ENCODE measurements at places on chromosomes 7 and 10. TPM values are rescaled to one million over a fixed set of nuclear protein-coding genes. Genes with fewer than 3 reads are reported as not detected.

DNA sequence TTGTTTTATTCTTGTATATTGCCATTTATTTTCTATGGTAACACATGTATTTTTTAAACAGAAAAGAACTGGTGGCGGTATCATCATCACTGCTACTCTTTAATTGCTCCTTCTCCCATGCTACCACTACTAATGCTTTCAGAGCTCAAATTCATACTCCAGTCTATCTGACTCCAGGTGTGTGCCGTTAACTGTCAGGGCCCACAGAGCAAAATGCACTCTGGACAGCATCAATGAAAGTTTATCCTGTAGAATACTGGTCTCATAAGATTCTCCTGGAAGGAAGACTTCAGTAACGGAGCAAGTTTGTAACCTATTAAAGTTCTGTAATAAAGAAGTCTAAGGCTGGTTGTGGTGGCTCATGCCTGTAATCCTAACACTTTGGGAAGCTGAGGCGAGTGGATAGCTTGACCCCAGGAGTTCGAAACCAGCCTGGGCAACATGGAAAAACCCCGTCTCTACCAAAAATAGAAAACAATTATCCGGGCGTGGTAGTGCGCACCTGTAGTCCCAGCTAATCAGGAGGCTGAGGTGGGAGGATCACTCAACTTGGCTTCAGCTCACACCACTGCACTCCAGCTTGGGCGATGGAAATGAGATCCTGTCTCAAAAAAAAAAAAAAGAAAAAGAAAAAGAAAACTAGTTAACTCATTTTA, 18.4 kb downstream of the ZNRF2 start:
- no peak for DNase-seq

GRCh38 chr7:100539436-100540006, 518 bp downstream of the AGFG2 start:
- DNase-seq: peak; percentile 22

- DNase-seq: no peak
Measured at GRCh38 chr10:30974773-30975415, 56.8 kb downstream of the ZNF438 start.

DNA sequence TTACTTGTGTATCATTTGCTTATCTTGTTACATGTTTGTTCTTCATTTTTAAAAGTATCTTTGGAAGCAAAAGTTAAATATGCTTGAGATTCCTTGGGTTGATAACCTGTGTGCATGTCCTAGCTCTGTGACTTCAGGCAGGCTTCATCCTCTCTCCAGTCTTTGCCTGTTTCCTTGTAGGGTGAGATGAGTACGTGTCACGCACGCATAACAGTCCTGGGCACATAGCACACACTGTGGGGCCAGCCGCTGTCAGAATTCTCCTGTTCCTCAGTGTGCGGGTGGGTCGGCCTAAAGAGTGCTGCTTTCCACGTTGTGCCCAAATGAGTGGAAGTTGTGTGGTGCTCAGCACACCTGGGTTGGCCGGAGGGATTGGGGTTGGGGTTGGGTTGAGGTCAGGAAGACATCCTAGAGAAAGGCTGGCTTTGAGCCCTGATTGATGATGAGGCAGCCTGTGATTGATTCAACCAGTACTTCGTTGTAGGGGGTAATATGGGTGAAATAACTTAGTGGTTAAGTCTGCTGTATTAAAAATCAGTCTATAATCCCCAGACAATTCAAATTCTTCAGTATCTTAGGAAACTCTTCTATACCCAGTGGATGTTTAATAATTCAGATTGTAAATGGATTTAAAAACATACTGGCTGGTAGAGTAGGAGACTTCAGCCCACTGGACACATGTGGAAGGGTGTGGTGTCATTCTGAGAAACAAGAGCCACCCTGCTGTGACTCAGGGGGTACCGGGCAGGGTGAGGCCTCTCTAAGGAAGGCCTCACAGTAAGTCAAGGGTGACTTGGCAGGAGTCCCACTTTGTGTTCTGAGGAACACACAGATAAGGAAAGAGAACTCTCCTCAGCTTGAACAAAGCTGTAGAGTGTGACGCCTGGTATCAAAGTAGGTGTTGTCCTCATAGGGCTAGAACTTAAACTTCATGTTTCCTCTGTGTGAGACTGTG, 54.8 kb downstream of the DAGLB start:
- no peak for DNase-seq

DNA sequence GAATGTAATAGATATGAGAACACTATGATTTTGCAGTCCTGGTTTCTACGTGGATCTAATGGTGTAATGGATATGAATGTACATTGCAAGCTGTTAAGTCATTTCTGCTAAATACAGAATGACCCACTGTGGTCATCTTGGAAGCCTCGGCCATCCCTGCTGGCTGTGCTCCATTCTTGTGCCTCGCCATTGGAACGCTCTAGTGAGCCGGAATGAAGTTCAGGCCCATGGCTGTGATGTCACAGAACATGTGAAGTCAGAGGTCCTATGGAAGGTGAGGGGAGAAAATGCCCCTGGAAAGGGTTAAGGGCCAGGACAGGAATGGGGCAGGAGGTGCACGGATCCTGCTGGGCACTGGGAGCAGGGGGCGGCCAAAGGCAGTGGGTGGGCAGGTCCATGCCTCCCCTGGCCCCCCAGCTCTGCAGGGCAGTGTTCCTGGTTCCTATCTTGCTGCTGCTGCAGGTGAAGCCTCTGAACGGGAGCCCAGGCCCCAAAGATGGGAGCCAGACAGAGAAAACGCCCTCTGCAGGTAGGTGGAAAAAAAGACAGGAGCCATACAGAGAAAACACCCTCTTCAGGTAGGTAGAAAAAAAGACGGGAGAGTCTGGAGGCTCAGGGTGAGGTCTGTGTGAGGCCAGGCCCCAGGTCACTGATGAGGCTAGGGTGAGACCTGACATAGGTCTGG, at the start of gene LLCFC1:
TSS of gene LLCFC1 (plus strand) at position 259 of the 685 bp plus-strand sequence. CDS start at position 397, 138 bp downstream.
- no peak for DNase-seq

GRCh38 chr10:36383349-36383748, 741.3 kb upstream of the FZD8 start:
- DNase-seq: no peak

GRCh38 chr7:100506356-100506923, 22.7 kb downstream of the NYAP1 start:
- no peak for DNase-seq

DNA sequence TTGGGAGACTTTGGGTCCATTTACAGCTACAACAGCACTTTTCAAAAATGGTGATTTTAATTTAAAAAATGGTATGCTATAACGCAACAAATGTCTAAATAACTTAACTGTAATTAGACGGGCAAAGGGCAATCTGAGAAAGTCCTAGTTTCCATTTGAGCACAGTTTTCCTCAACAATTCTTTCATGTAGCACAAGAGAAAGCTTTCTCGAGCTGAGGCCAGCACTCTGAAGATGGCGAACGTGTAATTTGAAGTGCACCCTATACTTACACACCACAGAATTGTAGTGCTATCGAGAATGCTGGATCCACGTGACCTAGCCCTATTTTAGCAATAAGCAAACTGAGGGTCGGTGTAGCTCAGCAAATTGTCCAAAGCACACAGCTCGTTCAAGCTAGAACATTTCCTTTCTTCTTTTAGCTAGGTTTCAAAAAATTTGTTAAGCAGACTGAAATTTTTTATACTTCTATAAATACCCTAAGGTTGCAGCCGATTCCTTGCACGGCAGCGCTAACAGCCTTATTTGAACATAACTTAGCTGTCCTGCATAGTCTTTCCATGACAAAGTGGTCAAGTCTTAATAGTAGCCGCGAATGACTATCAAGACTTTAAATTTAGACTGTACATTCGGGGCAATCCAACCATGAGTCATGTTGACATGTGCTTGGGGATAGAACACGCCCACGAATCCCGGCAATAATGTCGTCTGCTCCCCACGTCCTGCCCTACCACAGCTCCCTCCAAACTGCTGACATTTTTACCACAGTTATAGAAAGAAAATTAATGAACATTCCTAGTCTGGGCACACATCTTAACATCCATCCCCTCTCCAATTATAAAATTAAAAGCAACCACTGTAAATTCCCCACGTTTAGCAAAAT, 10.0 kb downstream of the KLF6 start:
- DNase-seq: no peak

GRCh38 chr7:106514881-106515280, 146.1 kb downstream of the CCDC71L start:
- no peak for DNase-seq

DNA sequence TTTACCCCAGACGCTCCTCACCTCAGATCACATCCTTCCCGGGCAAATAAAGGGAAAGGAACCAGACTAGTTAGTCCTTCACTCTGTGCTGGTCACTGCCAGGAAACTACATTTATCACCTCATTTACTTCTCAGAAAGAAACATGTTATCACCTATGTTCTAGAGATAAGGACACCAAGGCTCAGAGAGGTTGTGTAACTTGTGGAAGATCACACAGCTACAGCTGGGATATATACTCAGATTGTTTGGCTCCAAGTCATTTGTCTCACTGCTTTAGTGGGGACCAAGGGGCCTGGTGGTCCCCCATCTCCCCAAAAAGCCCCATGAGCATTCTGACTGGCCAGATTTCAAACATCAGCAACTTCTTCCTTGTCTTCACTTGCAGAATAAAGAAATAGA, 17.5 kb upstream of the BTBD16 start:
- DNase-seq: no peak

- DNase-seq: no peak
Measured at GRCh38 chr10:89478739-89479654, 56.4 kb downstream of the SLC16A12 start.

DNA sequence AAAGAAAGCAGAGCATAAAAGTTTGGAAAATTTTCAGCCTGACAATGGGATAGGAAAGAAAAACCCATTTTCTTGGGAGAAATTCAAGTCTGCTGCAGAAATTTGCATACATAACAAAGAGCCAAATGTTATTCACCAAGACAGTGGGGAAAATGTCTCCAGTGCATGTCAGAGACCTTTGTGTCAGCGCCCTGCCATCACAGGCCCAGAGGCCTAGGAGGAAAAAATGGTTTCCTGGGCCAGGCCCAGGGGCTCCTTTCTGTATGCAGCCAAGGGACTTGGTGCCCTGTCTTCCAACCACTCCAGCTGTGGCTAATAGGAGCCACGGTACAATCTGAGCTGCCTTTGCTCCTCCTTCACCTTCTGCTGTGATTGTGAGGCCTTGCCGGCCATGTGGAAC, 189.1 kb upstream of the PITRM1 start:
- DNase-seq: no peak

DNA sequence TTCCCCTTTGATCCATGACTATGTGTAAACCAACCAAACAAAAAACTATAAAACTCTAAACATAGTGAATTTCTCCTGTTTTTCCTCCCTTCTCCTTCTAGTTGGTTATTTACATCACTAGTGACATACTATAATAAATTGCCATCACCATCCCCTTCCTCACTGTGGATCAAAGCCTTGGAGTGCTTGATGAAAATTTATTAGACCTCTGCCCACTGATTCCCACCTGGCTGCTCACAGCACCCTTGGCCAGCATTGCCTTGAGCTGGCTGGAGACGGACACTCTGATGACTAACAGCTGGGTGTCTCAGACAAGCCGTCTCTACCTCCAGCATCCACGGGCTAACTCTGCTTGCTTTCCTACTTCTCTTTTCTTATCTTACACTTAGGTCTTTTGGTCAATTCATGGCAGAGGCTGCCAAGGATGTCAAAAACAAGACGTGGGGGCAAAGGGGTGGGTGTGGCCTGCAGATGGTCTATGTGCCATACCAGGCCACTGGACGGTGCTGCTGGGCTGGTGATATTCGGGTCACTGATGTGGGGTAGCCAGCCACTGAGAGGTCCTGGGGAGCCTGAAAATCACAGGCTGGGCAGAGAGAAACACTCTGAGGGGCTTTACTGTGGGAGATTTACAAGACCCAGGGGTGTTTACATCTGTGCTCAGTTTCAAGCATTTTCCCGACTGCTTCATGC, 207.8 kb downstream of the TAX1BP1 start:
- no peak for DNase-seq

- no peak for DNase-seq
Measured at GRCh38 chr10:110529596-110530011, 31.9 kb downstream of the DUSP5 start.

- peak; percentile 22 for DNase-seq
Measured at GRCh38 chr10:79981450-79982361, 32.8 kb upstream of the SFTPD start.

GRCh38 chr10:23530079-23530478, 91.2 kb downstream of the OTUD1 start:
- DNase-seq: no peak

DNA sequence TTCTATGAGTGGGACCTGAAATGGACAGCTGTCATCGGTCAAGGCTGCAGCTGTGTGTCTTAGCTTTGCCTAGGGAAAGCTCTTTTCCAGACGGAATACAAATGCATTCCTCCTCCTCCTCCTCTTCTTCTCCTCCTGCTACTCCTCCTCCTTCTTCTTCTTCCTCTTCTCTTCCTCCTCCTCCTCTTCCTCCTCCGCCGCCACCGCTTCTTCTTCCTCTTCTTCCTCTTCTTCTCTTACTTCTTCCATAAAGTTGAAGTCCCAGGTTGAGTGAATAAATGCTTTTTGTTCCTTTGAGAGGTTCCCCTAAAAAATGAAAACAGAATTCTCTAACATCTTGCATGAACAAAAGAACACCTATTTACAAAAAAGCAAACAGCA, 28.7 kb downstream of the KLF6 start:
- DNase-seq: peak; percentile 3

DNA sequence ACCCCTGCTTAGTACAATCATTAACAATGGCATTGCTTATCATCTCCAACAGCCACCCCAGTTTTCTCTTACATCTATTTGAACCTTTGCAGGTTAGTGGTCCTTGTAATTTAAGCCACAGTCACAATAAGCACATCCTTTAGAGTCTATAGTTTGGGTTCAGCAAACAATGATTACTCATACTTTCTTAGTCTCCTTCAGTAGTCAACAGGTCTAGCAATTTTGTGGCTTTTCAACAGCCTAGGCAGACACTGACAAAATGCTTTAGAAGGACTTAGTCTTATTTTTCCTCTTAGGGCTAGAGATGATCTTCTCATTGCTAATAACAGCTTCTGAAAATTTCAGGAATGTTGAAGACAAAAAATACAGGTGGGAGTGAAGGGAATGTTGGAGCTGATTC, 32.3 kb upstream of the FAM204A start:
- DNase-seq: no peak

Gene TSPAN12
- not detected for total RNA-seq

Gene PRTFDC1
- 0.46 TPM for total RNA-seq

Gene CPA4
- not detected for total RNA-seq

Gene CAMK2B
- total RNA-seq: not detected

Gene ADCY1
- 1.5 TPM for total RNA-seq

Gene UNC5B
- total RNA-seq: not detected

Gene BEND7
- not detected for total RNA-seq

Gene MRLN
- total RNA-seq: not detected

Gene APBB1IP
- 92.2 TPM for total RNA-seq

Gene HOXA1
- total RNA-seq: 0.58 TPM

Gene GIMAP4
- 335 TPM for total RNA-seq

All from activated CD4-positive, alpha-beta T cell treated with anti-CD3 and anti-CD28 coated beads, Interleukin-2, amount 10 ng/mL, durations not matched to agents 7 days and 5 days (primary cell).